Daoy (cell line): ENCODE measurements at places on chromosomes 13 and 19.

- DNase-seq = no peak
Observed at GRCh38 chr19:47209319-47210179, 21.4 kb downstream of the BBC3 start.

DNA sequence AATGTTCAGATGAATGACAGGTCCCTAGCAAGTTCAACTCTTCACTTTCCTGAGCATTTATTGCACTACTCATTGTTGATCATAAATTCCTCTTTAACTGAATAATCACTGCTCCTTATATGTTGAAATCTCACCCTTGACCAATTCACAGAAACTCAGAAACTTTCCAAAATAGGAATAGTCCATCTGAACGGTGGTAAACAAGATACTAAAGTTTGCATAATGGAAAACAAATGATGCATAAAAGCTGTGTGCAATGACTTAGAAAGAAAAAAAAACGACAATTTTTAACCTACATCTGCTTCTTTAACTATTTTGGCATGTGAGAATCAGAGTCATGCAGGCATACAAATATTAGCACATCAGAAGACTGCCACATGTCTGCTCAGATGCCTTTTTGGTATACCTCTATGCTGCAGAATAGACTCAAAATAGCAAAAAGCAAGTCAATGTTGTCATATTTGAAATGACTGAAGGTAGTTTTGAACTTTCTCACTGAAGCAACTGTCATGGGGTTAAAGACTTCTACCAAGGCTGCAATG, 34.8 kb downstream of the SLC10A2 start:
- no peak for DNase-seq

DNA sequence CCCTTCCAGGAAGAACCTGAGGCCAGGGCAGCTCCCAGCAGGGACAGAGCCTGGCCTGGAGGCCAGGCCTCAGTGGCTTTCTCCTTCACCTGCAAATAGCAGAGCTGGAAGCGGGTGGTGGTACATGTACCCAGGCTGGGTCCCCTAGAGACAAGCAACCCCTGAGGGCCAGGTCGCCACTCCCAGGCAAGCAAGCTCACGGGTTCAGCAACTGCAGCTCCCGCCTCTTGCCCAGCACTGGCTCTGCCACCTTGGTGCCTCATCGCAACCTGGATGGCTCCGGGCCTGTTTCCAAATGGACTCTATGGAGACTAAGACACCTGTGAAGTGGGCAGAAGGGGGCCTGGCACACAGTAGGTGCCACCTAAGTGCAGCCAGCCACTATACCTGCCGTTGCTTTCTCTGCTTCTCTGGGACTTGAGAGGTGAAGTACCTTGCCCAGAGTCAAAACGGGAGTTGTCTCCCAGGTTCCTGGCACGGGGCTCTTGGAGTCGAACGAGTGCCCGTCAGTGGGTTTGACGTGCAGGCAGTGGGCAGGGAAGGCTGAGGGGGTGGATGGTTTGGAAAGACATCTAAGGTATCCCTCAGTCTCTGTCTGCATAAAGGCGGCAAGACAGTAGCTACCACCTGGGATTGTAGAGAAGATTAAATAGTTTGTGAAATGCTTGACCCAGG, 2.4 kb upstream of the PLPP2 start:
- DNase-seq = no peak

- DNase-seq = no peak
Observed at GRCh38 chr19:15431396-15432017, 12.7 kb upstream of the AKAP8L start.

GRCh38 chr13:59680429-59681024, 483.2 kb downstream of the DIAPH3 start:
- no peak for DNase-seq

DNA sequence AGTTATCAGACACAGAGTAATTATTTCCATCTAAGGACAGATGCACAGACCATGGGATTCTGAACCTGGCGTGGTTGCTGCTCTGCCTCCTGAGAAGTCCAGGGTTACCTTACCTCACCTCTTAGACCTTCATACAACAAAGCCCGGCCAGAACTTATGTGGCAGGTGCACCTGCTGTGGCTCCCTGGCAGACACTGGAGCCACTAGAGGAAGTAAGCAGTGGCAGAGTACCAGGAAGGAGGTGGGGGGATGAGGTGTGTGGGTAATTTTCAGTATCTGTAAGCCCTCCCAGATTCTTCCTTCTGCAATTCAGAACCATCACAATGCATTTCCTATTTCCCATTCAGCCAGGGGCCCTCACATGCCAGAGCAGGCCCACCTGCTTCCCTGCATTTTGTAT, 106.1 kb upstream of the DOCK9 start:
- DNase-seq = no peak

DNA sequence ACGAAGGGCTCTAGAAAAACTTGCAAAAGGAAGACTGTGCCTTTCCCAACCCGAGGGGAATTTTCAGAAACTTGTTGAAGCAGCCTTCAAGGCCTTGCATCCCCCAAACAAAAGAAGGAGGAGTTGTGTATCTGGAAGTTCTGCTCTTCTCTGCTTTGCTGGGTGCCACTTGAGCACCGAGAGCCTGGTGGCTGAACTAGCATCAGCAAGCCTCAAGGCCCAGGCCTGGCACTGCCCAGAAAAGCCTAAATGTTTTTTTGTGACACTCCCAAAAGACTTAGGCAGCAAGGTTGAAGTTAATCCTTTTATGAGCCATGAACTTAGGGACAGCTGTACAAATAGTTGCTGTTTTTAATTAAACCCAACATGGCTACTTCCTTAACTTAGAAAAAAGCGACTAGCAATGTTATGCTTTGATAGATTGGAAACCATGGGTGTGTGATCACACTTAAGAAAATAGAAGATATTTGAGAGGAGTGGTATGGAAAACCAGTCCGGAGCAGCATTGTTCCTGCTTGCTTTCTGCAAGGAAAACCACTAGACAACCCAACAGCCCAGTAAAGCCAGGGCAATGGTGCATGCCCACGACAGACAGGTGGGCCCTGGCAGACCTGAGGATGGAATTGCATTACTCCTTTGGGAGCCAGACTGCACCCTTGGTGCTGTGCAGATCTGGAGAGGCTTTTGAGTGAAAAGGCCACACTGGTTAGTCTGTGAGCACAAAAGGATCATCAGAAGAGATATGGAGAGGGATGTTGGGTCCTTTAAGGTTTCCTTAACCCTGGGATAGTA, 788 bp upstream of the DLEU7 start:
- DNase-seq = no peak

GRCh38 chr19:45363861-45364459, 6.4 kb downstream of the ERCC2 start:
- DNase-seq = no peak

- DNase-seq = no peak
Observed at GRCh38 chr19:29634002-29634401, 27.9 kb downstream of the POP4 start.

GRCh38 chr19:17347361-17347760, 10.0 kb downstream of the GTPBP3 start:
- peak; percentile 64 for DNase-seq

GRCh38 chr19:45245826-45246225, 619 bp upstream of the EXOC3L2 start:
- DNase-seq = no peak

- DNase-seq = peak; percentile 18
Observed at GRCh38 chr13:76992548-76993001, 694 bp downstream of the CLN5 start.
